ENCODE measurements at places on chromosomes 1 and 21. TPM values are rescaled to one million over a fixed set of nuclear protein-coding genes. Genes with fewer than 3 reads are reported as not detected.

CNIH3 gene
- polyA plus RNA-seq, result 8.2 TPM

TPTE gene
- polyA plus RNA-seq, result 0.06 TPM

TRNP1 gene
- 6.0 TPM for polyA plus RNA-seq

COG2 gene
- polyA plus RNA-seq, result 39.0 TPM

FAM163A gene
- 0.76 TPM for polyA plus RNA-seq

FHAD1 gene
- 2.9 TPM for polyA plus RNA-seq

DNA sequence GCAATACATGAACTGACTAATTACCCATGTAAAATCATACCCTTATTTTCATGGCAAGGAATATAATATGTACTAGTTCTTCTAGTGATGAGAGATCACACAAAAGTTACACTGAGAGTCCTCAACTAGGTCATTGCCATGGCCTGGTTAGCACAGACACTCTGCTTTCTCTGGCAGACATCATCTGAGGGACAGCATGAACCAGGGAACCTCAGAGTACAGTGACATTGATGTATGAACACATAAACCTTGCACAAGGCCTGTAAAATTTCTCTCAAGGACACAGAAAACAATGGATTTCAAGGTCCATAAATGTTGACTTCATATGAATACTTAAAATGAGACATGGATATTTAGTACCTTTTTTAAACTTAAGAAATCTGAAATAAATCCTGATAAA lies 108.8 kb upstream of the MAGI3 start:
- no peak for DNase-seq

DNA sequence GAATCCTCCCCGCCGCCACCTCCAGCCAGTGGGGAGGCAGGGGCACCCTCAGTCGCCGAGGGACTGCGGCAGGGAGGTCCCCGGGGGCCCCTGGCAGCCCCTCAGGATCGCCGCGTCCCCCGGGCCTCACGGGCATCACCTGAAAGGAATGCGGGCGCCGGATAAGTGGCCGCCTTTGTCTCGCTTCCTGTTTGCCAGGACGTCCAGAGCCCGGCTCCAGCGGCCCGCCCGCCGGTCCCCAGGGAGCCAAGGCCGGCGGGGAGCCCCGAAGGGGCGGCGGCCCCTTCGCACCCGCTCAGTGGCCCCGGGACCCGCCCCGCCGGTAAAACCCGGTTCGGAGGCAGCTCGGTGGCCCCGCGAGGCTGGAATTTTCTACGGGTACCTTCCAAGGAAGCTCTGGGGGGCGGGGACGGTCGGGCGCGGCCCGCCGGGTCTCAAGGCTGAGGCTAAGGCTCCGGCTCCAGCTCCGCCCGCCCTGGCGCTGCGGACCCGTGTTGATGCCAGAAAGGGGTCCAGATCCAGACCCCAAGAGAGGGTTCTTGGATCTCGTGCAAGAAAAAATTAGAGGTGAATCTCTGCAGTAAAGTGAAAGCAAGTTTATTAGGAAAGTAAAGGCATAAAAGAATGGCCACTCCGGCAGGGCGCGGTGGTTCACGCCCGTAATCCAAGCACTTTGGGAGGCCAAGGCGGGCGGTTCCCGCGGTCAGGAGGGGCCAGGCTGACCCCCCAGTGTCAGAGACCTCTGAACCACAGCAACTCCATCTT lies 12.6 kb downstream of the TINAGL1 start:
- DNase-seq, result no peak

DNA sequence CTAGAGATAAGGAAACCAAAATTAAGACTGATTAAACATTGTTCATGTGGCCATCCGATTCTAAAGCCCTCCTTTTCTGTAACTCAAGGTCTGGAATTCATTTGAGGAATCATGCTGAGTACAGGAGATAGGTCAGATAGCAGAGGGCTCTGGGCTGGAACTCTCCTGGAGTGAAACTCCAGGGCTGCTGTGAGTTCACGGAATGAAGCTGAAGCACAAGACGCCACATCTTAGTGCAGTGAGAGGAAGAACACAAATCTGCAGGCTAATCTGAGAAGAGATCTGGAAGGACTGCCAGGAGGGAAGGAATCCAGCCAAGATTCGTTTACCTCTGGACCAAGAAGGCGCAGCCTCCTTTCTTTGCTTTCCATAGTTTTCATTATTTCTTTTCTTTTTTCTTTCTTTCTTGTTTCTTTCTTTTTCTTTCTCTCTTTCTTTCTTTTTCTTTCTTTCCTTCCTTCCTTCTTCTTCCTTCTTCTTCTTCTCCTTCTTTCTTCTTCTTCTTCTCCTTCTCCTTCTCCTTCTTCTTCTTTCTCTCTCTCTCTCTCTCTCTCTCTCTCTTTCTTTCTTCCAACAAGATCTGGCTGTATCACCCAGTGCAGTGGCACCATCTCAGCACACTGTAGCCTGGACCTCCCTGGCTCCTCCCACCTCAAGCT lies 74.8 kb upstream of the ATP1B1 start:
- DNase-seq, result no peak

DNA sequence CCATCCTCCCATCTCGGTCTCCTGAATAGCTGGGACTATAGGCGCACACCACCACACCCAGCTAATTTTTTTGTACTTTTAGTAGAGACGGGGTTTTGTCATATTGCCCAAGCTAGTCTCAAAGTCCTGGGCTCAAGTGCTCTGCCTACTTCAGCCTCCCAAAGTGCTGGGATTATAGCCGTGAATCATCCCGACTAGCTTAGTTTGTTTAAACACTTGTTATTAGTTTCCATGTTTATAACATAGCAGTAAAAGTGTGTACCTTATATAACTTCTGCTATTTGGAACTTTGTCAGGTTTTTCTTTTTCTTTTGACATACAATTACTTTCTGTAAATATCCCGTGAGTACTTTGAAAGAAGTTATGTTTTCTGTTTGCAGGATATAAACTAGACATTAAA lies 60.6 kb upstream of the C1orf21 start:
- DNase-seq, result no peak

DNA sequence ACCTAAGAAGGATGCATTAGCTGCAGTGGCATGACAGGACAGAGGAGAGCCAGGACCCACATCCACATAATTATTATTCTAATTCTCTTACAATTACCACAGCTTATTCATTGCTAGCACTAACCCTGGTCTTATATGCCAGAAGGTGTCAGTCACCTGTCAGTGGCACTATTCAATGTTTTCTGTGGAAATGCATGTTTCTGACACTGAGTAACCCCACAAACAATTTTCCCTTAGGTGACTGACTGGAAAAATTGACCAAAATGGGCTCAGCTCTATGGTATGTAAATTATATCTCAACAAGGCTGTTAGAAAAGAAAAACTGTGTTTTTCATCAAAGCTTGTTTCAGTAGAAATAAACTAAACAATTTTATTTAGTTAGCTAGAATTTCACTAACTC lies 117.9 kb upstream of the KRTAP19-8 start:
- DNase-seq, result no peak

DNA sequence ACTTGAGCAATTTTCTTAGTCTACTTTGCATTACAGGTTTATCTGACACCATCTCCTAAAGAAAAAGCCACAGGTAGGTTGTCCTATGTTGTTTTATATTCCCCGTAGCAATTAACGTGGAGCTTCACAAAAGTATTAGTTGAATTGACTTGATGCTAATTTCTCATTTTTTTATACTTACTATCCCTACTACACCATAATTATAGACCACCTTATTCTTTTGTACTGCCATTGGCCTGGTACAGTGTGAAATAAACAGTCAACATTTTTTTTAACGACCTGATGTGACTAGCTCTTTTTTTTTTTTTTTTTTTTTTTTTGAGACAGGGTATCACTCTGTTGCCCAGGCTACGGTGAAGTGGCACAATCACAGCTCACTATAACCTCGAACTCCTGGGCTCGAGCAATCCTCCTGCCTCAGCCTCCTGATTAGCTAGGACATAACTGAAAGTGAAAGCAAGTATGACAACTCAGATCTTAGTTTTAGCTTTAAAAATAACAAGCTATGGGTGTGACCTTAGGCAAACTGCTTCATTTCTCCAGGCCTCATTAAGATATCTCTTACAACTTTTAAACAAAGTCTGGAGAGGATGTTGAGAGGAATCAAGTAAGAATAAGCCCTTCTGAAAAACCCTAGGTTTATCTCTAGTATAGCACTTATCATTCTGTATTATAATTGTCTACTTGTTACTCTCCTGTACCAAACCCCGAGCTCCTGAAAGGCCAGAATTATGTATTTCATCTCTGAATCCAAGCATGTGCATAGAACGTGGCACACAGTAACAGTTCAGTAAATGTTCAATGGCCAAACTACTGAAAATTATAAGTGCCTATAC lies 49.5 kb downstream of the LUZP1 start:
- no peak for DNase-seq

GRCh38 chr1:42931108-42931539 lies 27.5 kb downstream of the SLC2A1 start:
- no peak for DNase-seq

DNA sequence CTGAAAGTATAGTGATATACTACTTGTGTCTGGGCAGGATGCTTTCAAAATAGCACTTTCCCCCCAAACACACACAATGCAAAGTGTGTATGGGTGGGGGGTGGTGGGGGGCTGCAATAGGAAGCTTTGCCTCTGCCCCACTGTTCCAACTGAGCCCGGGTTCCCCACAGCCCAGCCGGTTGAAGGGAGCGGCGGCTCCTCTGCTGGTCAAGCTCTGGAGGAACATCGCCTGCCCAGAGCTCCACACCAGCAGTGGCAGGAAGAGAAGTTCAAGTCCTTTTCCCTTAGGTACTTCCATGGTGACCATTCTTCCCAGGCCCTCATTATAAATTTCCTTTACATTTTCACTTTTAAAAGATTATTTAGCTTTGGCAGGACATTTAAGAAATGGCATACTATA lies 74.9 kb downstream of the CAPZB start:
- no peak for DNase-seq

DNA sequence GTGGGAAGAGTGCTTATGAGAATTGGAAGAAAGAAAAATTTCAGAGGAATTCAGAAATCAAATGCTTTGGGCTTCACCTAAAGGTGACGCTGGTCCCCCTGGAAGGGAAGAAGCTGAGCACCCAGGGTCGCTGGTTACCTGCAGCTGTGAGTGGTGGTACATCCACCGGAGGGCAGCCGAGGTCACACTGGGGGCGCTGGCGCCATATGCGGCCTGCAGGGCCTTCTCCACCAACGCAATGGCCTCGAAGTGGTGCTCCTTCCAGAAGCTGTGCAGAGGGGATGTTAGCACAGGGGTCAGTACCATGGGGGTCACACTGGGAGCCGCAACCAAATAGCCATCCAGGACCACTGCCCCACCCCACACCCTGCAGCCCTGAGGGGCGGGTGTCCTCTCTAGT lies 6.1 kb downstream of the AKR7A2 start:
- DNase-seq, result no peak

DNA sequence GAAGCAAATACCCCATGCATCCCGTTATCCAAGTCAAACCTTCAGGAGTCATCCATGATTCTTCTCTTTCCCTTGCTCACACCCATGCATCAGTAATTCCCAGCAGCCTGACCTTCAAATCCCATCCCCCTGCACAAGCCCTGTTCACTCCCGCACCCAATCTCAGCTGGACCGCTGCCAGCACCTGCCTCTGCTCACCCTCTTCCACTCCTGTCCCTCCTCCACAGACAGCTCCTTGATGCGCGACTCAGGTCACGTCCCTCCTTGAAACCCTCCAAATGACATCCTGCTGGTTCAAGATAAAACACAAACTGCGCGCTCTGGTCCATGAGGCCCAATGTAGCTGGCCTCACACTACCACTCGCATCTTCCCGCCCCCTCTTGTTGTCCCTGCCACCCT lies 43.4 kb upstream of the MPZL1 start:
- no peak for DNase-seq

DNA sequence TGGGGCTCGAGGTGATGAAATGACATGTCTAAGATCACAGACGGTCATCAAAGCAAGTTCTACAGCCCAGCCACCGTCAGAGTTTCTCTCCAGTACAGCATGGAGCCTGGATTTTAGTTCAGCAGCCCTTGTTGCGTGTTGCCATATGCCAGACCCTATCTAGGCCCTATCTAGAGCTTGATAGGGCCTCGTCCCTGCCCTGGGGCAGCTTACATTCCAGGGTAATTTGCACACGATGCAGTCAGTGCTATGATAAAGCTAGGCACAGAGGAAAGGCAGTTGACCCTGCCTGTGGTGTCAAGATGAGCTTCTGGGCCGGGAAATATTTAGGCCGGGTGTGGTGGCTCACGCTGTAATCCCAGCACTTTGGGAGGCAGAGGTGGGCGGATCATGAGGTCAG lies 18.9 kb downstream of the ETV3L start:
- DNase-seq, result no peak

GRCh38 chr1:30106125-30106524 lies 617.3 kb downstream of the MATN1 start:
- DNase-seq, result no peak

GRCh38 chr1:41343790-41344699 lies 17.2 kb upstream of the FOXO6 start:
- no peak for DNase-seq

GRCh38 chr1:25554886-25555752 lies 11.7 kb downstream of the LDLRAP1 start:
- no peak for DNase-seq

DNA sequence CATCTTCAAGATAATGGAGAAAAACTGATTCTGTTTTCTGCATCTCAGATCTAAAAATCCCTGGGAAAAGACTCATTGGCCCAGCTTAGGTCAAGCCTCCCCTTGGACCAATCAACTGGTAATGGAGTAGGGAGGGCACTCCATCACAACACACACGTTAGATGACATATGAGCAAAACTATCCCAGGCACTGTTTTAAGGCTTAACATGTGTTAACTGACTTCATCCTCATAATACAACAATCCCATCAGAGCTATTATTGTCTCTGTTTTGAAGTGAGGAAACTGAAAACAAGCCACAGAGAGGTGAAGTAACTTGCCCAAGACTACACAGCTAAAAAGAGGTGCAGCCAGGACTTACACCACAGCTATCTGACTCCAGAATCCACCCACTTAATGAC lies 14.7 kb upstream of the CITED4 start:
- no peak for DNase-seq

DNA sequence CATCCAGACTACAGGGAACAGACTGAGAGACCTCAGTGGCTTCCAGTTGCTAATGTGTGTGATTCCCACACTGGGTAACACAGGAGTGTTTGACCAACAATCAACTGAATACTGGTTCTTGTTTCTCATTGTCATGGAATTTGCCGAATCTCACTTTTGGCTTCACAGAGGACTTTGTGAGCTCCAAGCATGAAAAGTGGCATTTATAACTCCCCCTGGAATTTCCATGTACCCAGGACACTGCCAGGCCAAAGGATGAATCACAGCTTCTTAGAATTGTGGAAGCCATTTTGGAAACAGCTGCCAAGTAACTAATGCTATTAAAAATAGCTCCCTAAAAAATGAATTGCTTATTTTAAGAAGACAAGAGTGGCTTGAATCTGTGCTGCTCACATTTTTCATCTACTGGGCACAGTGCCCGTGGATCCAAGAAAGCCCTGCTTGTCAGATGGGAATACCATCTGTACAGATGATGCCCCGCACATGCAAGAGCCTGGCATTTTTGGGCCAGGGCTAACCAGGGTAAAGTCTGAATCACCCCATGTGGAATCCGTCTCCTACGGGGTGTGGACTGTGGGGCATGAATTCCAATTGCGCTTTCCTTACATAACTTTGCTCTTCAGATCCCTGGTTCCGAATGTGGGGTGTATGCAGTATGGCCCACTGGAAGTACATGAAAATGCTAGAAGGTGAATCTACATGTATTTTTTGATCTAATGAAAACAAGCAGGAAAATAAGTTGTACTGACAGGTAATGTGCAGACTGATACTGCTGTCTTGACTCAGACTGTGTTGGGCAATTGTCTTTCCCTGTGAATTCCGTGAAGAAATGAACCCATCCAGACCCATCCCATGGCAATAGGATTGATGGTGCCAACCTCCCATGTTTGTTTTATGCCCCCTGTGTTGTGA lies 487.3 kb downstream of the SIPA1L2 start:
- DNase-seq, result no peak
